ENCODE measurements at places on chromosomes 5 and 9. TPM values are rescaled to one million over a fixed set of nuclear protein-coding genes. Genes with fewer than 3 reads are reported as not detected.

The SPATA9 gene
- total RNA-seq, result not detected

The SPOCK1 gene
- 216 TPM for total RNA-seq

The FLT4 gene
- 1.9 TPM for total RNA-seq

The GAS1 gene
- 0.29 TPM for total RNA-seq

The C5orf46 gene
- not detected for total RNA-seq

The HTR1A gene
- not detected for total RNA-seq

The NR6A1 gene
- total RNA-seq, result 1.2 TPM

The IL13 gene
- not detected for total RNA-seq

The CATSPER3 gene
- not detected for total RNA-seq

The ANXA6 gene
- 221 TPM for total RNA-seq

The PCDHB3 gene
- total RNA-seq, result 0.27 TPM

The IFNA13 gene
- not detected for total RNA-seq

The GRM6 gene
- total RNA-seq, result not detected

The ADAMTS12 gene
- 0.27 TPM for total RNA-seq

The SLC36A3 gene
- not detected for total RNA-seq

The WDR38 gene
- total RNA-seq, result not detected

The HSPB3 gene
- total RNA-seq, result not detected
